ENCODE measurements at places on chromosomes 7 and 10. TPM values are rescaled to one million over a fixed set of nuclear protein-coding genes. Genes with fewer than 3 reads are reported as not detected.

The MARVELD1 gene
- total RNA-seq = 9.3 TPM

The DOCK4 gene
- 22.2 TPM for total RNA-seq

The STYXL1 gene
- 56.4 TPM for total RNA-seq

The NEBL gene
- total RNA-seq = 22.1 TPM

The EXOC6 gene
- total RNA-seq = 41.6 TPM

The SPDYE5 gene
- total RNA-seq = not detected

The TMEM139 gene
- total RNA-seq = 2.4 TPM

The ZNF804B gene
- total RNA-seq = not detected

The C10orf105 gene
- 0.07 TPM for total RNA-seq

The CRTAC1 gene
- total RNA-seq = 0.26 TPM

The PNLIPRP2 gene
- total RNA-seq = 0.94 TPM

The ABLIM1 gene
- total RNA-seq = 430 TPM

The HGF gene
- 110 TPM for total RNA-seq
